ENCODE measurements at places on chromosomes 1 and 21. TPM values are rescaled to one million over a fixed set of nuclear protein-coding genes. Genes with fewer than 3 reads are reported as not detected.
A peak's percentile ranks its signal among the peaks of the same experiment; 100 is the strongest.

Gene FCRL1
- total RNA-seq: not detected

DNA sequence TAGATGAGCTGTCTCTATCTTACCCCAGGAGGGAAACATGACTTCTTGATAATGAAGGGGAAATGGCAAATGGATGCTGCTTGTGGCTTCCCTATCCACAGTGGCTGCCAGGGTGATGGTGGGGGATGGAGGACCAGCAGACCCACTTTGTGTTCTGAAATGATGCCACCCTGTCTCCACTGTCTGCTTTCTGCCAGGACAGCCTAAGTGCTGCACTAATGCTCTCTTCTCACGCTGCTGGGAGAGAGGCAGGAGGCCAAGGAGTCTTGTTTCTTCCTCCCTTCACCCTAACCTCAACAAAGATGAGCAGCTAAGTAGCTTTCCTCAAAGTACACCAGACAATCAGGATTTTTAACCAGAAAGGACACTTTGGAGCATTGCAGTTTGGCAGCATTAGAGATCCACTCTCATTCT, 36.6 kb downstream of the XCL1 start:
- no peaks in the 10 kb centered on the region for H3K4me1 ChIP-seq
- no peak overlapping the region for H3K27ac ChIP-seq
- no peaks in the 10 kb centered on the region for H3K27me3 ChIP-seq

Gene SETSIP
- not detected for total RNA-seq

Gene C1orf74
- total RNA-seq: 1.0 TPM

DNA sequence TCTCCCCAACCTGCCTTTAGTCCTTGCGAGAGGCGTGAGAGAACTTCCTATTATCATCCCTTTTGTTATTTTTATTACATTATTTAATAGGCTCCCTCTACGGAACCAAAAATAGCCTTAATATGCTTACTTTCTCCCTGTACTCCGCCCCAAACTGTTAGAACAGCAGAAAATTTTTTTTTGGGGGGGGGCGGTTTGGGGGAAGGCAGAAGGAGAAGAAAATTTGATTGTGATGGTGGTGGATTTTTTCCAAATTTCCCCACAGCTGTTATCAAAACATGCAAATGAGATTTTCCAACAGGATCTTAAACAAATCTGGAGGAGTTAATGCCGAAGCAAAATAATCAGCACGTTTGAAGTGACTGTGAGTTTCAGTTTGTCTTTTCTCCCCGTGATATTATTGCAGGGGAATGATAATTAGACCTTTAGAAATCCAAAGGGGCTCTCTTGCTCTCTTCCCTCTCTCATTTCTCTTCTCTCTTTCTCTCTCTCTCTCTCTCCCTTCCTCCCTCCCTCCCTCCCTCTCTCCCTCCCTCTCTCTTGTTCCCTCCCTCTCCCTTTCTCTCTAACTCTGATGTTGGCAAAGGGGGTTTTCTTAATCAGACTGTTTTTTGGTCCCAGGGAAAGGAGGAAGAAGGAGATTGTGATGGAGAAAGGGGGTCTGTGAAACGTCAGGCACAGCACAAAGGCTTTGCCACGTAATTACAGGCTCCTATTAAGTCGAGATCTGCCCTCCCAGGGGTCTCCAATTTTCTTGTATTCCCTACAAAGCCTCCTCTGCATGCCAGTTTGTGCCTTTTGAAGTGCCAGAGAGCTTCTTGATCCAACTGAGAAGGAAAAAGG, 1.1 kb upstream of the PRRX1 start:
- no peaks in the 10 kb centered on the region for H3K36me3 ChIP-seq
- no peak overlapping the region for H3K4me3 ChIP-seq
- H3K4me1 ChIP-seq: no peaks in the 10 kb centered on the region
- no peak for DNase-seq
- H3K27ac ChIP-seq: no peak overlapping the region

DNA sequence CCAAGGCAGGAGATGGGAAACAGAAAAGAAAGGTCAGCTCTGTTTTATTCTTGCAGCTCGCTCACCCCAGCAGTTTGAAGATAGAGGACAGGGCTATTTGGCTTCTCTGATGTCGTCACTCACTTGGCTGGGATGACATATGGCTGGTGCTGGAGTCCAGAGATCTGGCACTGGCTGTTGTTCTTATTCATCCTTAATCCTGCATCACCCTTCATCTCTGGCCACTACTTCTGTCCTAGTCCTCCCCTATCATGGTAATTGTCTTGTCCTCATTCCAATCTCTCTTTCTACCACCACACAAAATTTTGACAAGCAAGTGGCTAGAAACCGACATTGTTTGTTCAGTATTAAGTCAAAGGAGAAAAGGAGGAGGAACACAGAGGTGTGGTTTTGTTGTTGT, 103.8 kb upstream of the PDE4B start:
- H3K36me3 ChIP-seq: no peaks in the 10 kb centered on the region
- H3K4me1 ChIP-seq: no peaks in the 10 kb centered on the region
- no peaks in the 10 kb centered on the region for H3K27me3 ChIP-seq
- no peak overlapping the region for H3K27ac ChIP-seq
- H3K4me3 ChIP-seq: no peak overlapping the region
- no peak for DNase-seq

DNA sequence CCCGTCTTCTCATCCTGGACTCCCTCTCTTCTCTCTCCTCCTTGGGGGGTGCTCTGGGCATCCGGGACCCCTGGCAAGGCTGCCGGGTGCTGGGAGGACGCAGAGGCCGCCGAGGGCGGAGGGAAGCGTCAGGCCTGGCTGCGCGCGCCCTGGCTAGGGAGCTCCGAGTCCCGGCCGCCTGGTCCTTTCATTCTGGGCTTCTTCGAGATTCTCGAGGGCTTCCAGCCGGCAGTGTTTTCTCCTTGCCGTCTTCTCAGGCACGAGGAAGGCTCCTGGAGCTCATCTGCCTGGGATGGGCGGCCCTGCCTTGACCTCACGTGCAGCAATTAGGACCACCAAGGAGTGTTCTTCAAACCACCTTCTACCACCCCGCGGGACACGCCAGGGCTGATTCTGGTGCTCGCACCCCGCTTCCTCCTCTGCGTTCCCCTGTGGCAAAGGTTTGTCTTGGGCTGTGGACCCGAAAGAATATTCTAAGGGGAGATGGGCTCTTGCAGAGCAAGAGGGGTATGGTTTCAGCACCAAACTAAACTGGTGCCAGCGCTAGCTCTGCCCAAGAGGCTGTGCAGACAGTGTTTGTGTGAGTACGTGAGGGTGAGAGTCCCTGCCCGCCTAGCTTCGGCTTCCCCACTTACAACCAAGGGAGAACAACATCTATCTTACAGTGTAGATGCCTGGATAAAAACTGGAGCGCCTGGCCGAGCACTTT, 36.5 kb downstream of the PIK3CD start:
- peak overlapping the region; percentile 42 for H3K4me3 ChIP-seq
- no peaks in the 10 kb centered on the region for H3K4me1 ChIP-seq
- no peak for DNase-seq
- H3K27ac ChIP-seq: no peak overlapping the region

GRCh38 chr1:41241354-41241748, 755 bp downstream of the SCMH1 start:
- peak overlapping the region; percentile 91 for H3K4me3 ChIP-seq
- no peaks in the 10 kb centered on the region for H3K36me3 ChIP-seq
- no peaks in the 10 kb centered on the region for H3K27me3 ChIP-seq
- DNase-seq: peak; percentile 72
- H3K4me1 ChIP-seq: no peaks in the 10 kb centered on the region

DNA sequence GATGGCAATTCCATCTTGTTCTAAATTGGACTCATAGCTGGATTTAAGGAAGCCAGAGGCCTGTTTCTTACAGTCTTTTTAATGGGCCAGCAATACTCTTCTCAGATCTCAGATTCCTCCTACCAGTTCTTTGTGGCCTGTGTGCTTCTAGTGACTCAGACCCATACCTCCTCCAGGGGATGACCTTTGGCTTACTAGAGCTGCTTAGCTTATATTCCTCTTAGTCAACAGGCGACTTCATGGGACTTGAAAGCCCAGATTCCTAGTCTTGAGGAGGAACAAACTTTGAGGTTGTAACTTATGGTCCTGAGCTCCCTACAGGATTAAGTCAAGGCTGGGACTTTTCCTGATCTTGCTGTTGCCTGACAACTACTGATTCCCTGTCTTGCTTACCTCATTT, 12.4 kb upstream of the PAPPA2 start:
- H3K4me3 ChIP-seq: no peak overlapping the region
- no peaks in the 10 kb centered on the region for H3K4me1 ChIP-seq
- H3K27me3 ChIP-seq: no peaks in the 10 kb centered on the region
- no peak for DNase-seq
- no peak overlapping the region for H3K27ac ChIP-seq
- H3K36me3 ChIP-seq: no peaks in the 10 kb centered on the region

GRCh38 chr1:62346886-62347285, 27.7 kb upstream of the KANK4 start:
- H3K36me3 ChIP-seq: no peaks in the 10 kb centered on the region
- no peaks in the 10 kb centered on the region for H3K27me3 ChIP-seq
- H3K27ac ChIP-seq: no peak overlapping the region
- no peak overlapping the region for H3K4me3 ChIP-seq
- H3K4me1 ChIP-seq: peaks cover 4% of the 10 kb centered on the region
- DNase-seq: no peak

- H3K27me3 ChIP-seq: no peaks in the 10 kb centered on the region
- no peaks in the 10 kb centered on the region for H3K36me3 ChIP-seq
- no peak overlapping the region for H3K27ac ChIP-seq
- no peak for DNase-seq
- no peak overlapping the region for H3K4me3 ChIP-seq
Observed at GRCh38 chr1:159066108-159066507, 10.5 kb downstream of the AIM2 start.

- no peaks in the 10 kb centered on the region for H3K4me1 ChIP-seq
- H3K27ac ChIP-seq: no peak overlapping the region
- H3K36me3 ChIP-seq: no peaks in the 10 kb centered on the region
- no peaks in the 10 kb centered on the region for H3K27me3 ChIP-seq
Observed at GRCh38 chr1:51433269-51433971, 85.6 kb downstream of the EPS15 start.

Gene UBL4B
- not detected for total RNA-seq

DNA sequence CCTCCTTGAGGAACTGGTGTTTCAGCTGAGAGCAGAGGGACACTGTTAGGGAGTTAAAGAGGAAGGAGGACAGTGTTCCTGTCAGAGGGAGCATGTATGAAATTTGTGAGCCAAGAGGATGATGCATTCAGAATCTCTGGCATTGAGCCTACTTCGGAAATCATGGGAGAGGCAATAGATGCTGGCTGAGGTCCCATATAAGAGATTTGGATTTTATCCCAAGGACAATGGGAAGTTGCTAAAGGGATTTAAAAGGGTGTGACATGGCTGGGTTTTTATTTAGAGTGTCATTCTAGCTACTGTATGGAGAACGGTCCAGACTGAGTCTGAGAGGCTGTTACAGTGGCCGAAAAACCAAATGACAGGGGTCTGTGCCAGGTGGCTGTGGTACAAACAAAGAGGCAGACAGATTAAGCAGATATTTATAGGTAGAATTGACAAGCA, 403.2 kb upstream of the B3GALT2 start:
- no peaks in the 10 kb centered on the region for H3K36me3 ChIP-seq
- no peaks in the 10 kb centered on the region for H3K4me1 ChIP-seq
- no peak overlapping the region for H3K27ac ChIP-seq
- no peaks in the 10 kb centered on the region for H3K27me3 ChIP-seq
- no peak overlapping the region for H3K4me3 ChIP-seq

Gene USH2A
- 0.19 TPM for total RNA-seq

Gene GNAI3
- 2.9 TPM for total RNA-seq

Gene HES5
- total RNA-seq: not detected

GRCh38 chr1:11653101-11653860, 948 bp downstream of the FBXO2 start:
- H3K4me1 ChIP-seq: no peaks in the 10 kb centered on the region
- no peaks in the 10 kb centered on the region for H3K36me3 ChIP-seq
- DNase-seq: no peak
- H3K27me3 ChIP-seq: no peaks in the 10 kb centered on the region
- H3K4me3 ChIP-seq: no peak overlapping the region

GRCh38 chr1:53588053-53588779, 129.0 kb downstream of the DMRTB1 start:
- no peak overlapping the region for H3K4me3 ChIP-seq
- H3K27ac ChIP-seq: no peak overlapping the region
- no peaks in the 10 kb centered on the region for H3K27me3 ChIP-seq
- DNase-seq: no peak
- no peaks in the 10 kb centered on the region for H3K36me3 ChIP-seq
- H3K4me1 ChIP-seq: no peaks in the 10 kb centered on the region

- H3K4me1 ChIP-seq: no peaks in the 10 kb centered on the region
- no peaks in the 10 kb centered on the region for H3K27me3 ChIP-seq
- H3K4me3 ChIP-seq: no peak overlapping the region
- no peak overlapping the region for H3K27ac ChIP-seq
- no peak for DNase-seq
- no peaks in the 10 kb centered on the region for H3K36me3 ChIP-seq
Observed at GRCh38 chr1:60156371-60156770, 82.8 kb upstream of the C1orf87 start.

DNA sequence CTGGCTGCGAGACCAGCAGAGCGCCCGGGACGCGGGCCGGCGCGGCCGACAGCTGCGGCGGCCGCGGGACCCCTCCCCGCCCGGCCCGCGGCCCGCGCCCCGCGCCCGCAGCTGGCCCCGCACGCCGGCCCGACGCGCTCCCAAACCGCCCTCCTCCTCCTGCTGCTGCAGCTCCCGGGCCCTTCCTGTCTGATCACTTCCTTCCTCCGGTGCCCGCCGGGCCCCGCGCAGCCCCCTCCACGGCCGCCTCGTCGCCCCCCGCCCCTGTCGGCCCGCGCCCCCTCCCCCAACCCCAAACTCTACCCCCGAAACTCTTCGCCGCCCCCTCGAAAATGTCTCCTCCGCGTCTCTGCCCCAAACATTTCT, 594 bp downstream of the LUZP1 start:
- no peaks in the 10 kb centered on the region for H3K36me3 ChIP-seq
- peak overlapping the region; percentile 76 for H3K27ac ChIP-seq
- H3K4me3 ChIP-seq: peak overlapping the region; percentile 82
- H3K4me1 ChIP-seq: no peaks in the 10 kb centered on the region
- no peaks in the 10 kb centered on the region for H3K27me3 ChIP-seq
- peak; percentile 65 for DNase-seq

Gene CRYZ
- 127 TPM for total RNA-seq

GRCh38 chr1:30159015-30159414, 564.4 kb downstream of the MATN1 start:
- H3K4me3 ChIP-seq: no peak overlapping the region
- no peaks in the 10 kb centered on the region for H3K27me3 ChIP-seq
- no peak overlapping the region for H3K27ac ChIP-seq
- no peak for DNase-seq
- H3K36me3 ChIP-seq: no peaks in the 10 kb centered on the region

Gene CLCA1
- total RNA-seq: not detected

DNA sequence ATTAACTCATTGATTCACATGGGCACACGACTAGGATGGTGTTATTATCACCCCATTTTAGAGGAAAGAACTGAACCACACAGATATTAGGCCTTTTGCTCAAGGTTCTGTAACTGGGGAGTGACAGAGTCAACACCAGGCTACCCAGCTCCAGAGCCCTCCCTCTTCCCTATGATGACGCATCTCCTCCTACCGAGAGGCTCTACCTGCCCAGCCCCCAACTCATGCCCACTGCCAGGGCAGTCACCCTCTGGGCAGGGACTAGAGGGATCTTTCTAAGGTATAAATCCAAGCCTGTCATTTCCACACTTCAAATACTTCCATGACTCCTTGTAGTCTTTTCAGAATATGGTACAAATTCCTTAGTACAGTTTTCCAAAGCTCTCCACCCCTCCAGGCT, 171.3 kb downstream of the GRIK3 start:
- no peaks in the 10 kb centered on the region for H3K27me3 ChIP-seq
- no peak for DNase-seq
- H3K27ac ChIP-seq: no peak overlapping the region
- no peak overlapping the region for H3K4me3 ChIP-seq
- H3K36me3 ChIP-seq: no peaks in the 10 kb centered on the region

Gene C4BPA
- 1,325 TPM for total RNA-seq

Gene VPS13D
- total RNA-seq: 34.1 TPM

GRCh38 chr1:23625459-23625858, 66.1 kb upstream of the RPL11 start:
- H3K4me3 ChIP-seq: no peak overlapping the region
- H3K27ac ChIP-seq: no peak overlapping the region
- H3K4me1 ChIP-seq: no peaks in the 10 kb centered on the region
- H3K27me3 ChIP-seq: no peaks in the 10 kb centered on the region
- no peaks in the 10 kb centered on the region for H3K36me3 ChIP-seq

All from right lobe of liver (tissue), 6 donors.